ENCODE measurements at places on chromosomes 4 and X.

GRCh38 chr4:27350161-27350560 lies 489.5 kb downstream of the STIM2 start:
- DNase-seq: no peak

GRCh38 chr4:72567821-72568675 lies 973 bp downstream of the ADAMTS3 start:
- no peak for DNase-seq

DNA sequence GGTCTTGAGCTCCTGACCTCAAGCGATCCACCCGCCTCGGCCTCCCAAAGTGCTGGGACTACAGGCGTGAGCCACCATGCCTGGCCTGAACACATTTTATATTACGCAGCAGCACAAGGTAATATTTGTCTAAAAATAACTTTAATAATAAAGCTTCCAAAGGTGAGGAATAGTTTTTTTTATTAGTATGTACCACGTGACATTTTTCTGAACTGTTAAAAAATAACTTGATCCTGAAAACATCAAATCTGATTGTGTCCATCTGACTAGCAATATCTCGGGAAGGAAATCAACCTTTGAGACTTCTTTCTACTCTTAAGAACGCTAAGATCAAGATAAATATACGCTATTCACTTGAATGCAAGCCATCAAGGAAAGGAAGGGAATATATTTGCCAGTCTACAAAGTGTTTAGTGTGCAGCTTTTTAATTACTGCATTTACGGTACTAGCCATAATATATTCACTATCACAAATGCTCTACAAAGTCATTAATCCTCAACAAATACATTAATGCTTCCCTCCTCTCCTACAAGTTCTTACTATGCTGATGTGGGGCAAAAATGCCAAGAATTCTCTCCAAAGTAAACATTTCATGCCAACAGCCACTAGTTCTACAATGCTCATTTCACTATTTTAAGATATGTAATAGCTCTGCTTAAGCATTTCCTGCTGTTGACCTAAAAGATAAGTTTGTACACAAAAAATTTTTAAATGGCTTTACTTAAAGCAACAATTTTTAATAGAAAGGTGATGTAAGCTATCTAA lies 143.6 kb downstream of the APBB2 start:
- DNase-seq: no peak

GRCh38 chrX:18973527-18974192 lies 10.3 kb downstream of the PHKA2 start:
- DNase-seq: no peak

GRCh38 chrX:100658941-100659381 lies 15.0 kb downstream of the SRPX2 start:
- no peak for DNase-seq

- DNase-seq: no peak
These were observed 55.4 kb downstream of the DDX3X start for GRCh38 chrX:41389311-41389888.

- DNase-seq: no peak
These were observed 49.7 kb upstream of the KLHL8 start for GRCh38 chr4:87270144-87270543.

- no peak for DNase-seq
These were observed 4.3 kb downstream of the RHOH start for GRCh38 chr4:40200875-40201801.

DNA sequence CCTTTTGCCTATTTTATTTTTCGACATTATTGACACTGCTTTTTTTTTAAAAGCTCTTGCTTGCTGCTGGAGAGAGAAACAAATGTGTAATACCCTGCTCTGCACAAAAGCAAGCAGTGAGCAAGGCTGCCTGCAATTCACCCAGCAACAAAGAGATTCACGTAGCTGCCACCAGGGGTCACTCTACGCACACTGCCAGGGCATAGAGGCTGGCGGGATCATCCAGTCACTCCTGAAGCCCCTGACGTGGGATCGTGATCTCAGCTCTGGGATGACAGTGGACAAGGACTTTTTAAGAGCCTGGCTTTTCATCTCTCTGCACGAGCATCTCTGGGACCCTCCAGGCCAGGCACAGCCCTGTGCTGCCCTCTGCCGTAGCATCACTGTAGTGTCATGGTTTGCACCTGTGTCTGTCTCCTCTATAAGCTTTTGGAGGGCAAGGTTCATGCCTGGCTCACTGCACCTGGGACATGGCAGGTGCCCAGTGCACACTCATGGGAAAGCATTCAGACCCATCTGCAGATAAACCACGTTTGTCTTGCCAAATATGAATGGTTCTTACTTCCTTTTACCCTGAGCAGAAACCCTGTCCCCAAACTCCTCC lies 19.8 kb downstream of the C4orf50 start:
- DNase-seq: peak; percentile 6

GRCh38 chr4:143514497-143514896 lies 995 bp downstream of the SMARCA5 start:
- peak; percentile 2 for DNase-seq

DNA sequence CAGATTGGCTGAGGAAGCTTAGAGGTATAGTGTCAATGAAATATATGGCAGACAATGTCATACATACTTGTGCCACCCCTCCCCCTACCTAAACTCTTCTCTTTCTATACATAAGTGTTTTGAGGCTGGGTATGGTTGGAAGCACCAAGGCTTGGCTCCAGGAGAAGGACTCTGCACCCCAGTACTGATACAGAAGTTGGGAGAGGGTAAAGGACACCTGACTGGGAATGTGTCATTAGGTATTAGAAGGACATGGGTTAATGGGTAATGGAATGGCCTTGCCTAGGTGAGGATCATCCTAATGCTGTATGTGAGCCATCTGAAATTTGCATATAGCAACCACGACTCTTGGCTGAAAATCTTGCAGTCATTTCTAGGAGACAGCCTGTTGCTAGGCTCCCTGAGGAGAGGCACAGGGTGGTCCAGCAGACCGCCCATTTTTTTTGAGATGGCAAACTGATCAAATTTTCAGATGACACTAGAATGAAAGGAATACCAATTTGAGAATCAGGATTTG lies 26.8 kb upstream of the AP1S2 start:
- DNase-seq: no peak

DNA sequence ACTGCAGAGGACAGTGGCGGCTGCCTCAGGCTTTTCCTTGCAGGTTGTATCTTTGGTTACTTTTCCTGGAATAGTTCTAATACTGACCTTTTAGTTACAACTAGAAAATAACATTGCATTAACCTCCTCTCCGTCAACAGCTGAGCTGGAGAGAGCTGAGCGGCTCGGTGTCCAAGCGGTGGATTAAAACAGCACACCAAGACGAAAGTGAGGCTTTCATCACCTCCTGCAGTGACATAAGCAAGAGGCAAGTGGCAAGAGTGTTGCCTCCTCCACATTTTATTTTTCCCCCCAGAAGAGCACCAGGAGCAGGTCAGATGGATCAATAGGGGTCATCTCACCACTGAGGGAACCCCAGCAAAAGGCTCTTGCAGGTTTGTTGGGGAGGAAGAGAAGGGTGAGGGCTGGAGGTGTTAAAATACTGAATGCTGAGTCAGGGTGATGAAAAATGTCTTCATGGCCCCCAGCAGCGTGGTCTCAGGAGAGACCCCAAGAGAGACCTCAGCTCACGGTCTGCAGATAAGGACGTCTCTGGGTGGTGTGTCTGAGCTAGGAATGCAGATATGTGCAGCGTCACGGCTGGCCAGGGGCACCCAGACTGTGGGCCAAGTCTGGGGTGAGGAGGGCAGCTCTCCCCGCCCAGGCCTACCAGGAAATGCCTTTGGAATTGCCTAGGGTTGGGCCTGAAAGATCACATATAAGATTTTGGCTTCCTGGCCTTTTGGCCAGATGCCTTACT lies 50.3 kb downstream of the CASP3 start:
- no peak for DNase-seq

DNA sequence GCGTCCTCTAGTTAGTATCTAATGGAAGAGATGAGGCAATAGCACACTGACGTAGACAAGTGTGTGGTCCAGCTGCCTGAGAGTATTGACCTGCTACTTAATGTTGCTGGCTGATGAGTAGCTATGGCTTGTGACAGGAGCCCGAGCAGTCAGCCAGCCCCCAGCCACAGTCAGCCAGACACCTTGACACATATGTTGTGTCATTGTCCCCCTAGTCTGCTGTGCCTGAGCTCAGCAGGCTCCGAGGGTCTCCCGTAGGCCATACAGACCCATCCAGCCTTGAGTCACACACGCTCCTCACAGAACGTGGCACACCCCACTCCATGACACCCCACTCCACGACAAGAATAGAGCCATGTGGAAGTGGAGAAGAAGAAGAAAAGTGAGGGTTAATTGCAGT lies 362.1 kb downstream of the UNC5C start:
- DNase-seq: no peak

GRCh38 chrX:7987160-7988012 lies 60.2 kb upstream of the PNPLA4 start:
- no peak for DNase-seq

DNA sequence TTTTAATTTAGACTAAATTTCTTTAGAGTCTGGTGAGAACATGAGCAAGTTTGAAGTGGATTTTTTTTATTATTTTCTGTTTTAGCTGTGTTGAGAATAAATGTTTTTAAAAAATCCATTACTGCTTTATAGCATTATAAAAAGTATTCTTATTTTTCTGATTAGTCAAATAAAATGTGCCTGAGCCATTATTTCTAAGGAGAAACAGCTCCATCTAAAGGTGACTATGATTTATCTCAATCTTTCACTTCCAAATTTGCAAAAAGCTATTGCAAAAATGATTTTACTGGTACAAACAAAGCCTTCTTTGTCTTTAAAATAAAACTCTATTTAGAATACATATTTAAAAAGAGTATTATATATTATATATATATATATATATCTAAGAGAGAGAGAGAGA lies 959.2 kb downstream of the FAM133A start:
- DNase-seq: no peak

DNA sequence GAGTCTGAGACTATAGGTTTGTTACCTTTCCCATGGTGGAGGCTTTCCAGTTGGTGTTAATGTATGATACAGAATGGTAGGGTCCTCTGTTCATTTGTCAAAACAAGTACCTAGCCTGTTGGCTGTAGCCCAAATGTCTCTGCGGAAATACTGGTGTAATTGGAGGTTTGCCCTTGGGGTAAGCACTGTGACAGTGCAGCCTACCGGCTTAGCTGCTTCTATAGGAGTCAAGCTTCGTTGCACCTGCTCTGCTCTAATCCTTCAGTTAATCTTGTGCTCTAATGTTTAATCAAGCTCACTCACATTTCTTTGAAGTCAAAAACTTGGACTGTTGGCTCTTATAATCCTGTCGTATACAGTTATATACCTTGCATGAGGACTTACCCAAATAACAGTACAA lies 203.4 kb downstream of the CCNG2 start:
- DNase-seq: no peak

DNA sequence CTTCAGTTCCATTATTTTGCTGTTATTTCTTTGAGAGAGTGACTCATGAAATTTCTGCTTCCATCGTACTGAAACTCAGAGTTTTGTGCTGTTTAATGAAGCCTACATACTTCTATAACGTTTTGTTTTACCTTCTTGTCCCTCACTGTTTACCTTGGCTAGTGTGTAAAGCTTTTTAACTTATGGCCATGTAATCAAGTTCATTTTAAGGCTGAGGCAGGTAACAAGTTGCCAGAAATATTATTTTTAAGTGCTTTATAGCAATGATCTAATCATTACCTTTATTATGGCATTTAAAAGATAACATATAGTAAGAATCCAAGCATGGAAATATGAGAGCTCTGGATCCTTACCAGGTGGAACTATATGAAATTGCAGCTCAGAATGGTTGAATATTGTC lies 102.3 kb upstream of the FAT1 start:
- DNase-seq: no peak

DNA sequence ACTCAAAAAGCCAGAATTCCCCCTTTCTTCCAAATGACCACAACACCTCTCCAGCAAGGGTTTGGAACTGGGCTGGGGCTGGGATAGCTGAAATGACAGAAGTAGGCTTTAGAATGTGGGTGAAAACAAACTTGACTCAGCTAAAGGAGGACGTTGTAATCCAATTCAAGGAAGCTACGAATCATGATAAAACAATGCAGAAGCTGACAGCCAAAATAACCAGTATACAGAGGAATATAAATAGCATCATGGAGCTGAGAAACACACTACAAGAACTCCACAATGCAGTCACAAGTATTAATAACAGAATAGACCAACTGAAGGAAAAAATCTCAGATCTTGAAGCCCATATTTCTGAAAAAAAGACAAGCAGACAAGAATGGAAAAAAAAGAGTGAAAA lies 95.8 kb upstream of the TET2 start:
- no peak for DNase-seq

DNA sequence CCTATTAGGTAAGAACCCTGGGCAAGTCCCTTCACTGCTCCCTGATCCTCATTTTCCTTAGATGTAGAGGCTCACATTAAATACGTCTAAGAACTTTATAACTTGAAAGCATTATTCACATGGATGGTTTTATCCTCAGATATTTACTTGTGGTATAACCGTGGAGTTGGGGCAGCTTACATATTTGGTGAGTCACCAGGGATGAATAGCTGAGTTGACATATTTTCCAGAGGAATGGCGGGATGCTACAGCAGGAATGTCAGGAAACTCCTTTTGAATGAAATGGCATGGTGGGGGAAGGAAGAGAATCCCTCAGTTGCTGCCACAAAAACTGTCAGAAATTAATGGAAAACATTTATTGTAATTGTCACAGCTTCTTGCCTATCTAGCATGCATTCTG lies 165.3 kb upstream of the RPS6KA3 start:
- DNase-seq: no peak

All from T follicular helper cell (primary cell).